Gastroesophageal sphincter (tissue), 4 donors: ENCODE measurements at places on chromosomes 3 and 15. TPM values are rescaled to one million over a fixed set of nuclear protein-coding genes. Genes with fewer than 3 reads are reported as not detected.

DNA sequence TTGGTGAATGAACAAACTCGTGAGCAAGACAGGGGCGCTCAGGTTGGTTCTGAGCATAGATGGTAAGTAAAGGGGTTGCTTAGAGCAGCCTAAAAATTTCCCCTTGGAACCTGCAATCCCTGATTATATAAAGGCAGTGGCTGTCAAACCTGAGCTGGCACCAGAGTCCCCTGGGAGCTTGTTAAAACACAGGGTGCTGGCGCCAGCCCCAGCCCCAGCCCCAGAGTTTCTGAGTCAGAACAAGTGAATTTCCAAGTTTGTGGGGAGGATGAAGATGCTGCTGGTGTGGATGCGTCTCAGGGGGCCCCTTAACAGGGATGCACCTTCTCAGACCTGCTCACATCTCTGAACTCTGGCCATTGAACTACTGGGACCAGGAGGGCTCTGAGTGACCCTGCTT lies 48.2 kb downstream of the FEM1B start:
- no peak for ATAC-seq

DNA sequence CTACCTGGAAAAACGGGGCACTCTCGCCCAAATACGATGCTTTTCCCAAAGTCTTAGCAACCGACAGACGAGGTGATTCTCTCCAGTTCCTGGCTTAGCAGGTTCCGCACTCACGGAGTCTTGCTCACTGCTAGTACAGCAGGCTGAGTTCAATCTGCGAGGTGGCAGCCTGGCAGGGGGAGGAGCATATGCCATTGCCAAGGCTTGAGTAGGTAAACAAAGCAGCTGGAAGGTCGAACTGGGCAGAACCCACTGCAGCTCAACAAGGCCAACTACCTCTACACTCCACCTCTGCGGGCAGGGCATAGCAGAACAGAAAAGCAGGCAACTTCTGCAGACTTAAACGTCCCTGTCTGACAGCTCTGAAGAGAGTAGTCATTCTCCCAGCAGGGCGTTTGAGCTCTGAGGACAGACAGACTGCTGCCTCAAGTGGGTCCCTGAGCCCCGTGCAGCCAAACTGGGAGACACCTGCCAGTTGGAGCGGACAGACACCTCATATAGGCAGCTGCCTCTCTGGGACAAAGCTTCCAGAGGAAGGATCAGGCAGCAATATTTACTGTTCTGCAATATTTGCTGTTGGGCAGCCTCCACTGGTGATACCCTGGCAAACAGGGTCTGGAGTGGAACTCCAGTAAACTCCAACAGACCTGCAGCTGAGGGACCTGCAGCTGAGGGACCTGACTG lies 73.4 kb upstream of the CADM2 start:
- no peak for ATAC-seq

DNA sequence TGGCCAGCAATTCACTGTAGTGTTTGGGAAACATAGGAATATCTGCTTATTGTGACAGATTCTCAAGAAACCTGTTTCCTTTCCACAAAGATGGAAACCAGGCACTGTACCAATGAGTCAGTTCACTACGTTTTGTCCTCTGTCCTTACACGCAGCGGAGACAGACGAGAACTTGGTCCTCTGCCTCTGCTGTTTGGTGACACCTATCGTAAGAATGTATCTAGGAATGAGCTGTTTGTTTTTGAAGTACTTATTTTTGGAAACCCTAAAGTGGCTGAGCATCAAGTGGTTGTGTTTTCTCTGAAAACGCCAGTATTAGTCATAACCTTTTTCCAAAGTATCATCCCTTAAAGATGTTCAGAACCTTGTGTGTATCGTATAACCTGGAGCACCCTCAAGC lies 93.0 kb downstream of the PGPEP1L start:
- ATAC-seq, result peak; percentile 46

- ATAC-seq, result no peak
Measured at GRCh38 chr3:143770391-143770790, 77.9 kb downstream of the SLC9A9 start.

DNA sequence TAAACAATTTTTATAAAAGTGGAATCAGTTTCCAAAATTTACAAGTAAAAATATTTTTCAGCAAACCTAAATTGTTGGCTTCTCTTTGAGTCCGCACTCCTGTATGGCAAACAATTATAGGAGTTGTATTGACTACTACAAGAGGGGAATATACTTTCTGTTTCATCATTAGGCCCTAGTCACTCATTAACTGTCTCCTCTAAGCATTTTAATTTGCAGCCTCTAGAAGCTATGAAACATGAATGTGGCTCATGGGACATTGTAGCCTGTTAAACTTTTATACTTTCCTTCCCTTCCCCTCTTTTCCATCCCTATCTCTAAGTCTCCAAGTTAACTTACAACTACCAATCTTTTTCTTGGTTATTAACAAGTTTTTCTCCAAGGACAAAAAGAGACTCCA lies 58.9 kb upstream of the CBLB start:
- ATAC-seq, result no peak

DNA sequence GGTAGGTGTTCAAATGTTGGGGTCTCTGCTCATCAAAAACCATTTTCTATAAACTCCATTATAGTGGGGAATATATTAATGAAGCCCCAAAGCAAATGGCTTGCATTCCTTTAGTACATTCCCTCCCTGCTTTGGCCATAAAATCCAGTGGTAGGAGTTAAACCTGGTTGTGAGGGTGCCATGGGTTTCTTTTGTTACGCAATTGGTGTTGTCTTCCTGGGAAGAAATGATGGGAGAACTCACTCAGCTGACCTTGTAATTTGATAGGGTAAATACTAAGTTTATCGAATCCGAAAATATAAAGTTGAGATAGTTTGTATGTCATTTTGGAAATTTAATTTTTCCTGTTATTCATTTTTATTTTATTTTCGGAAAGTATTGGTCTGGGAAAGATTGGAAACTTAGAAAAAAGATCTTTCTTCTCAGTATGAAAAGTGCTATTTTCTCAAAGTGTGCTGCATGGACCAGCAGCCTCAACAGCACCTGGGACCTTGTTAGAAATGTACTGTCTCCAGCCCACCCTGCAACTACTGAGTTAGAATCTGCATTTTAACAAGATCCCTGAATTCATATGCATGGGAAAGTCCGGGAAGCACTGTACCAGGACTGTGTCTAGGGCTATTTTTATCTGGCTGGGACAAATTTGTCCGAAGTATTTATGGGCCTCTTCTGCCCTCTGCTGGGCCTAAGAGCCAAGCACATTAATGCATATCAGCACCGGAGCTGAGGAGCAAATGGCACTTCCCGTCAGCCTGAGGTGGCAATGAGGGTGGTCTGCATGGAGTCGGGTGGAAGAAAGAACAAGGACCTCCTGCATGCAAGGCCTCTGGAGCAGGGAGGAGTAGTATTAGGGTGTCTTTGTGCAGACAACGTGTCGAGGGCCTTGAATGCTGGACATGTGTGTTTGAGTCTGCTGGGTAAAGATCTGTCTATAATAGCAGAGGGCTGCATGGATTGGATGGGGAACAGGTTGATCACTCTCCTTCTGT lies 54.7 kb downstream of the FAM81A start:
- ATAC-seq, result peak; percentile 84

DNA sequence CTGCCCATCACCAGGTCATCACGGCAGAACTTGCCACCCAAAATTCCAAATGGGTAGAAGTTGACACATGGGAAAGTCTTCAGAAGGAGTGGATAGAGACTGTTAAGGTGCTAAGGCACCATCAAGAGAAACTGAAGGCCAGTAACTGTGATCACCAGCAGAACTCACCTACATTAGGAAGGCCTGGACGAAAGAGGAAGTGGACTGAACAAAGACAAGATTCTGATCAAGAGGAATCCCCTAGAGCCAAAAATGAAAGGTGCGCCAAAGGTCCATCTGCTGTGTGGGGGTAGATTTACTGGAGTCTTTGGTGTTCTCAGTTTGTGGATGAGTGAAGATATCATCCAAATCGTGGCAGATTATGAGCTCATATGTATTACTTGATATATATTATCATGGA lies 46.3 kb upstream of the P3H2 start:
- no peak for ATAC-seq

DNA sequence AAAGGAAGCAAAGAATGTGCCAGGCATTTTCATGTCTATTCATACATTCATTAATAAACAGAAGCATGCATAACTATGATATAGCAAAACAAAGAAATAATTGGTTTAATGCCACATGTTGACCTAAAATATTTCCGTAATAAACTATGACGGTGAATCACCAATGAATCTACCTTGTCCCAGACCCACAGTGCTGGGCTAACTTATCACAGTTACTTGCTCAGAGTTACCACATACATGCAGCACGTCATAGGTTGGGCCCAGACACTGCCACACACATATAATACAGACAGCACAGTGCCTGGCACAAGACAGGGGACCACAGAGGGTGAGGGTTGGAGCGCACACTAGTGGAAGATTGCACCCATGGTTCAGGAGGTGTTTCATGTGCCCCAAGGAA lies 86.9 kb downstream of the ATP1B3 start:
- no peak for ATAC-seq

DNA sequence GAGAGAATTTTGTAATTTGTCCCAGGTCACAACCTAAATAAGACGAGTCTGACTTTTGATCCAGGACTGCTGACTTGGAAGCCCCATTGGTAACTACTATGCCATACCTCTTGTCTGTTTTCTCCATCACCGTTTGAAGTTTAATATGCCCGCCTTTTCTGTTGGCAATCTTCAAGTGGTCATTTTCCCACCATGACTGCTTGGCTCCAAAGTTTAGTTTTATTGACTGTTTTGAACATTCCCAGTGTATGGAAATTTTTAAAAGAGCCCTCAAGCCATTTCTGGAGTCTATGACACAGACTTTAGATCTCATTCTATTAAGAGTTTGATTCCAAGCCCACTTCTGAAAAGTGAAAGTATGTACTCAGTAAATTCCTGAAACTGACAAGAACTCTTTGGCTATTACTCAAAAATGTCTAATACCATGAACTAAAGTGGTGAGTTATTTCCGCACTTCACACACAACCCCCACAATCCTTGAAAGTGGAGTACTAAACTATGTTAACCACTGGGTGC lies 136.7 kb upstream of the ADAMTS9 start:
- no peak for ATAC-seq

- no peak for ATAC-seq
Measured at GRCh38 chr3:143795874-143796273, 52.4 kb downstream of the SLC9A9 start.

GRCh38 chr3:112561484-112561733 lies 353 bp downstream of the ATG3 start:
- peak; percentile 52 for ATAC-seq

DNA sequence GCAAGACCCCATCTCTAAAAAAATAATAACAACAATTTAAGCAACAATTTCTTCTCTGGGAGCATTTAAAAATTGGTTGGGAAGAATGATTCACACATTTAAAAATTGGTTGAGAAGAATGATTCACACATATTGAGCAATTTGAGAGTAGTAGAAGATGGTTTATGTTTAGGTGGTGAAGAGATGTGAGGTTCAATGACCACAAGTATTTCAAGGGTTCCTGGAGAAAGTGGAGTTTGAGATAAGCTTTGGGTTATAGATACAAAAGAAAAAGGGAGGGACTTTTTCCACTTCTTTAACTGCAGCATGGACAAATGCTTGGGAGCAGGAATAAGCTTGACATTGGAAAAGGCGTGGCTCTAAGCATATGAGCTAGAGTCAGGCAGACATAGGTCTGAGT lies 145.7 kb upstream of the NPHP3 start:
- ATAC-seq, result no peak

Gene COL6A5
- not detected for total RNA-seq

Gene MYNN
- total RNA-seq, result 32.8 TPM

Gene DUOXA2
- total RNA-seq, result not detected

Gene GPR15
- total RNA-seq, result not detected

Gene MYL3
- total RNA-seq, result 4.8 TPM

Gene PIGX
- 35.6 TPM for total RNA-seq

Gene C3orf70
- total RNA-seq, result 35.5 TPM

Gene CPN2
- not detected for total RNA-seq

Gene OR4F15
- not detected for total RNA-seq

Gene VWA5B2
- total RNA-seq, result 0.54 TPM
